ENCODE measurements at places on chromosomes 3 and 15.
A peak's percentile ranks its signal among the peaks of the same experiment; 100 is the strongest.

GRCh38 chr3:194133661-194134230, 2.2 kb upstream of the HES1 start:
- peak; percentile 31 for DNase-seq

DNA sequence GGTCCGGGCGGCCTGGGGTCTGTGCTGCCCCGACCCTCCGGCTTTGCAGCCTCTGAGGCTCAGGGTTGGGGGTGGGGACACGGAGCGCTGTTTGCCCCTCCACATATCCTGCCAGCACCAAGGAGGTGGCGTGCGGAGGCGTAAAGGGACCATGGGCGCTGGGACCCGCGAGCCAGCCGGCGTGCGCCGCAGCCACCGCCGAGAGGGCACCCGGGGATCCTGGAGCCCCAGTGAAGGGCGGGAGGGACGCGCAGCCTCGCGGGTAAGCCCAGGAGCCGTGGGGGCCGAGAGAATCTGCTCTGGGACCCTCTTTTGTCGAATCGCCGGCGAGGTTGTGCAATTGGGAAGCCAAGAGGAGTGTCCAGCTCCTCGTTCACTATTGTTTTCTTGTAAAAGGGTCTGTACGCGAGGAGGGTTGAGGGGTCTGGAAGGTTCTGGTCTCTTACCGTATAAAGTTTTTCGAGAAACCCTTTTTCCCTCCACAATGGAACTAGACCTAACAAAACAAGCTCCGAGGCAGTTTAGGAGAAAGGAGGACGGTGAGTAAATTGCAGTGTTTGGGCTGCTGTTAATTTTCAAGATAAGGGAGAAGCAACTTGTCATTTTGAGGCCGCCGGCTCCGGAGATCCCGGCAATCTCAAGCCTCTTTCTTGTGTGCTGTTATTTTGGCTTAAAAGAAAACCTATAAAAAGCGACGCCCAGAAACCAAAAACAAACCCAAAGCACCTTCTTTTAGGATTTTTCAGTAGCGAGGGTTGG, 29.9 kb upstream of the ST3GAL6 start:
- peak; percentile 47 for DNase-seq

GRCh38 chr3:138803006-138803653, 31.6 kb downstream of the PIK3CB start:
- DNase-seq, result no peak

GRCh38 chr3:146256851-146257486, 6.1 kb upstream of the PLSCR4 start:
- DNase-seq, result no peak

DNA sequence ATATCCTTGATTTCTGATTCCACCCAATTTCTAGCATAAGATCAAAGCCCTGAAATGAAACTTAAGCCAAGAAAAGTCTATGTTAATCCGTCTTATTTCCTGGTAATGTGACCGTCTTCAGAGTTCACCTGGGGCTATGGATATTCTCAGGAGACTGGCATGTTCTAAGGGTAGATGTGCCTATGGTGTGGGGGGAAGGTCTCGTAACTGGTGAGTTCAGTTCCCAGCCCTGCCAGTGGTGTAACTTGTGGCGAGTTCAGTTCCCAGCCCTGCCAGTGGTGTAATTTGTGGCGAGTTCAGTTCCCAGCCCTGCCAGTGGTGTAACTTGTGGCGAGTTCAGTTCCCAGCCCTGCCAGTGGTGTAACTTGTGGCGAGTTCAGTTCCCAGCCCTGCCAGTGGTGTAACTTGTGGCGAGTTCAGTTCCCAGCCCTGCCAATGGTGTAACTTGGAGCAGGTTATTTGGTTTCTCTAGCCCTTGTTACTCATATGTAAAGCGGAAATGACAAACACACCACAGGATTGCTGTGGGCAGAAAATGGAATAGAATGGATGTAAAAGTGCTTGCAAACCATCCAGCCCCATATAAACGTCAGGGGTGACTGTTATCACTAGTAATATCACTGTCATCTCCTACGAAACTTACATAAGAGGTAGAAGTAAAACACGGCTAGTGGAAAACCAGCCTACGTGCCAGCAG, 30.4 kb downstream of the SLC51A start:
- DNase-seq, result no peak
